HFFc6 (cell line): ENCODE measurements at places on chromosomes 1 and 21. TPM values are rescaled to one million over a fixed set of nuclear protein-coding genes. Genes with fewer than 3 reads are reported as not detected.

DNA sequence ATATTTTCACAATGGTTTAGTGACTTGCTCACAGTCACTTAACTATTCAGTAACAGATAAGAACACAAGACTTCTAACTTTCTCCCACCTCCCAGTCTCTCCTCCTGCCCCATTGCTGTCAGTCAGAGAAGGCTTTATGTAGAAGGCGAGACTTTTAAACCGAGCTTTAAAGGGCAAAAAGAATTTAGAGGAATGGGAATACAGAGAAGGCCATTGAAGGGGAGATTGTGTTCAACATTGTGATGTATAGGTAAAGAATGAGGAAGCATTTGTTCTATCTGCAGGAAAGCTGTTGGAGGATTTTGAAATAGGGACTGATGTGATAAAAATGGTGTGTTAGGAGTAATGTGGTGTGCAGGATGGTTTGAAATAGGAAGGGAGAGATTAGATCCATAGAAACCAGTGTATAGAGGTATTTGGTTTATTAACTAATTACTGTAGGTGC is 7.3 kb downstream of the POU2F1 start:
- no peak for DNase-seq

DNA sequence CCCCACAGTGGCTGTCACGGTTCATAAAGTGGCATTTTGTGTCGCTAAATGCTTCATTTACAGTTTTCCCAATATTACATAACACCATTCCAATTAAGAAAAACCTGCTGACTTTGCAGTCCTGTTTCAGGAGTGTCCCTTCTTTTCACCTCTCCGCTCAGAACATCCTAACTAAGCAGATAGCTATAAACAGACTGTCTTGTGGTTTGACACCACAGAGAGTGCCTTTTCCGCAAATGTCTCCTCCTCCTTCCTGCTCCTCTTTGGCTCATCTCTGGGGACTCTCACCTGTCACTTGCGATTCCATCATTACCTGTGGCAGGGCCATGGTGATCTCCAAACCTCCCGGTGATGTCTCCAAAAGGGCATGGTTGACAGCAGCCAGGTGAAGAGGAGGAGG is 119.0 kb downstream of the CNIH3 start:
- DNase-seq: no peak

DNA sequence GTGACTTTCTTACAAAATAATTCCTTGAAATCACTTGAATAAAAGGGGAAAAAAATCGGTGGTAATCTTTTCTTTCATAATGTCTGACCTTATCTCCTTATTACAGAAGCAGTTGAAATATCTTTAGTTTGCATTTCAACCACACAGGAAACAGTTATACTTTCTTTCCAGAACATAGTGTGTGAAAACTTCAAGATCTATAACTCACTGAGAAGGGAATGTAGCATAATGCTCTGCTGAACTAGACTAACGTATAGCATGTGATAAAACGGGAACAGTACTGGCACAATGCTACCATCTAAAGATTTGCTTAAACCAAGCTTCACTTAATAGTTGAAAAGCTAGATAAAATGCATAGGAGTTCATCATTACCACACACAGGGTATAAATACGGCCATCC is 45.0 kb downstream of the VAV3 start:
- DNase-seq: no peak

- DNase-seq: no peak
Measured at GRCh38 chr1:81364088-81364487, 436.6 kb upstream of the ADGRL2 start.

GRCh38 chr1:54221867-54222484 is 22.0 kb downstream of the MRPL37 start:
- DNase-seq: no peak

GRCh38 chr1:183598386-183598785 is 8.1 kb upstream of the NCF2 start:
- no peak for DNase-seq

GRCh38 chr1:46948629-46949416 is 7.5 kb upstream of the CYP4A11 start:
- DNase-seq: no peak

DNA sequence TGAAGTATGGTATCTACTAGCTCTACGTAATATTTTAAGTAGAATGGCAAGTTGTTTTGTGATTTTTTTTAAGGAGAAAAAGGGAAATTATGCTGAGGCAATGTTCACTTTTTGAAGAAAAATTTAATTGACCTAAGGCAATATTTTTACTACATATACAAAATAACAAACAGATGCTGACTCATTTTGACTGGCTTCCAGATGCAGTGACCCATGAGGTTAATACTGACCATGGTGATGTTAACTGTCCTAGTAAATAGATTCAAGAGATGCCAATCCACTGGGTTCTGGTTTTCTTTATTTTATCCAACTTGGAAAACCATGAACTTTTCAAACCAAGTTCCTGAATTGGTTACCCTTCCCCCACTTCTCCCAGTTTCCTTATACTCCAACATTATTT is 154.9 kb downstream of the CRB1 start:
- DNase-seq: peak; percentile 58

DNA sequence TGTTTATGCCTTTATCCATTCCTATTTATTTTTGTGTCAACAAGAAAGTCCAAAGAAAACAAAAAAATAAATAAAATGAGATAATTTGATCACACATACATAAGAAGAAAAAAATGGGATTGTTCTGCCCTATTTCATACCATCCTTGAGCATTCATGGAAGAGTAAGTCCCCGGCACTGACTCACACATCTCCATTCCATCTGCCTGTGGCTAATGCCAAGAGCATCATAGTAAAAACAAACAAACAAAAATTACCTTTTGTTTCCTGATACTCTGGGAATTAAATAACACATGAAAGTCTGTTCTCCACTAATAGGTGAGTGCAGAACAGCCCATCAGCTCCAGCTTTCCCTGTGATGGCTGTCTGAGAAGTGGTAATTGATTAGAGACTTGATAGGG is 48.1 kb upstream of the BACE2 start:
- DNase-seq: no peak

- no peak for DNase-seq
Measured at GRCh38 chr21:46344219-46344915, 20.4 kb downstream of the PCNT start.

DNA sequence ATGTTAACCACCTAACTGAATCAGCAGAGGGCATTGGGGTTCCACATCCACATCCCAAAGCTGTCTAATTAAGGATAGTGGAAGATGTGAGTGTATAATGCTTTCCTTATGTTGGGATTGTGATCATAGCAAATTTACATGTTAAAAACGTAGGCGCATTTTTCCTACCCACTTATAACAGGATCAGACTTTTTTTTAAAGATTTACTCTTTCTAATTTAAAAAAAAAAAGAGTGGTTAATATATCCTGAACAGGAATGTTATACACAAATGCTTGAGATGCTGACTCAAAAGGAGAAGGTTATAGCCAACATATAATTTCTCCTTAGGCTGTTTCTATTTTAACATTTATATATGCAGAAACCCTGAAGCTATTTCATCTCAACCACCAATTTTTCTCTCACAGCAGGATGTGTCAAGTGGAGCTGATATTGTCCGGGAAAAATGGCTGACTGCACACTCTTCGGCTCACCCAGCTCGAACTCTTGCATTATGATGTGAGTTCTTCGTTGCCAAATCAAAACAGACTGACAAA is 40.3 kb downstream of the RGS5 start:
- DNase-seq: peak; percentile 70

GRCh38 chr21:41142051-41142795 is 25.7 kb upstream of the BACE2 start:
- peak; percentile 30 for DNase-seq

DNA sequence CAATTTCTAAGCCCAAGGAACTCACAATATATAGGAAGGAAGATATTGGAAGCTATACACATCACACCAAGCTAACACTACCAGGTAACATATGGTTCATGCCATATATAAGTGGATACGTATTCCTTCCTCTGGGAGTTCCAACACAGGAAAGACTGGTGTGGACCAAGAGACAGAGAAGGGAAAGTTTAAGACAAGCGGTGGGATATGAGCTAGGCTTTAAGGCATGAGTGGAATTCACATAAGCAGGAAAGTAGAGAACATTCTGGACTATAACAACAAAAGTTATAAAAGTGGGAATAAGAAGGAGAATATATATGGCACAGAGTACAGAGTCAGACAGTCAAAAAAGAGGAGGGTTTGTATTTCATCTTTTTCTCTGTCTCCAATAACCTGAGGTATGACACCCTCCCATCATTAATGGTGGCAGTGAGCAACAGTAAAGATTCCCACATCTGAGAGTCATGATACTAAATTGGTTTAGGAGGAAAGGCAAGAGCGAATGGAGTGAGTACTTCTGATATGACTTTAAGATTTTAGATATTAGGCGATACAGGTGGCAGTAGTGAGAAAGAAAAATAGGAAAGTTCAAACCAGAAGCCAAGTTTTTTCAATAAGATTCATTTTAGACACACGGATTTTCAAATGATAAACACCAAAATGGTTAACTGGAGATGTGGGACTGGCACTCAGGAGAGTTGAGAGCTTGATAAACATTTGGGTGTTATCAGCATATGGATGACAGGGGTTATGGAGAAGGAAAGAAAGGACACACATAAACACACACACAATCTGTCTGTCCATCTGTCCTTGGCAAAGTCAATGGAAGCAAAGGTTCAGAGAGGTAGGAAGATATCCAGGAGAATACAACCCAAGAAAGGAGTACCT is 87.4 kb upstream of the TTC39A start:
- DNase-seq: peak; percentile 20

DNA sequence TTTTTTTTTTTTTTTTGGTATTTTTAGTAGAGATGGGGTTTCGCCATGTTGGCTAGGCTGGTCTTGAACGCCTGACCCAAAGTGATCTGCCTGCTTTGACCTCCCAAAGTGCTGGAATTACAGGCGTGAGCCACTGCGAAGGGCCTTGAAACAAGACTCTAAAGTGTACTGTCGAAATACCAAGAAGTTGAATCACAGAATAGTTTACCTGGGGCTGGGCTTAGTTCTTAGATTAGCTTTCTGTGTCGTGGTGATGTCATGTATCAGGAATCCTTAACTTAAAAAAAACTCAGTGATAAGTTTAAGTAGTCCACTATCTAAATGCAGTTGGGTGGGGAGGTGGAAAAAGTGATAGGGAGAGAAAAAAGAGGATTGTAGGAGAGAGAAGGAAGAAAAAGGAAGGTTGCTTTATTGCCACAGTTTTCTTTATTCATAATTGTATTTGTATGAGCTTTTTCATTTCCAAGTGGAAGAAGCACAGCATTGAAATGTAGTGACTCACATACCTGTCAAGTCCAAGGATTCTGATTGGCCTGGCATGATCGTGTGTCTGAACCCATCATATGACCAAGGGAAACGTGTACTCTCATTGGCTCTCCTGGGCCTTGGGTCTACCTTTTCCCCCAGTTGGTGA is 13.4 kb downstream of the ITSN1 start:
- DNase-seq: peak; percentile 88

GRCh38 chr1:24257373-24257772 is 61.8 kb upstream of the GRHL3 start:
- DNase-seq: no peak

DNA sequence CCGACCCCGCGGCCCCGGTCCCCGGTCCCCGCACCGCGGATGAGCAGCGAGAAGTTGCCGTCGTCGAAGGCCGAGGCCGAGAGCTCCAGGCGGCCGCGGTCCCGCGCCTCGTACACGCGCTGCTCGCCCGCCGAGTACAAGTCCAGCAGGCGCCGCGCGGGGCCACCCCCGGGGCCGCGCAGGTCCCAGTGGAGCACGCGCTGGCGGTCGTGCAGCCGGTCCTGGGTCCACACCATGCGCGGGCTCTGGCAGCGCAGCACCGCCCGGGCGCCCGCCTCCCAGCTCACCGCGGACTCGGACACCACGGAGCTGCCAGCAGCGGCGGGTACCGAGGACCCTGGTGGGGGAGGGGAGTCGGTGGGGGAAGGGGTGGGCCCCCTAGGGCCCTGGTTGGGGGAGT is 2.9 kb downstream of the MXRA8 start:
- peak; percentile 54 for DNase-seq

DNA sequence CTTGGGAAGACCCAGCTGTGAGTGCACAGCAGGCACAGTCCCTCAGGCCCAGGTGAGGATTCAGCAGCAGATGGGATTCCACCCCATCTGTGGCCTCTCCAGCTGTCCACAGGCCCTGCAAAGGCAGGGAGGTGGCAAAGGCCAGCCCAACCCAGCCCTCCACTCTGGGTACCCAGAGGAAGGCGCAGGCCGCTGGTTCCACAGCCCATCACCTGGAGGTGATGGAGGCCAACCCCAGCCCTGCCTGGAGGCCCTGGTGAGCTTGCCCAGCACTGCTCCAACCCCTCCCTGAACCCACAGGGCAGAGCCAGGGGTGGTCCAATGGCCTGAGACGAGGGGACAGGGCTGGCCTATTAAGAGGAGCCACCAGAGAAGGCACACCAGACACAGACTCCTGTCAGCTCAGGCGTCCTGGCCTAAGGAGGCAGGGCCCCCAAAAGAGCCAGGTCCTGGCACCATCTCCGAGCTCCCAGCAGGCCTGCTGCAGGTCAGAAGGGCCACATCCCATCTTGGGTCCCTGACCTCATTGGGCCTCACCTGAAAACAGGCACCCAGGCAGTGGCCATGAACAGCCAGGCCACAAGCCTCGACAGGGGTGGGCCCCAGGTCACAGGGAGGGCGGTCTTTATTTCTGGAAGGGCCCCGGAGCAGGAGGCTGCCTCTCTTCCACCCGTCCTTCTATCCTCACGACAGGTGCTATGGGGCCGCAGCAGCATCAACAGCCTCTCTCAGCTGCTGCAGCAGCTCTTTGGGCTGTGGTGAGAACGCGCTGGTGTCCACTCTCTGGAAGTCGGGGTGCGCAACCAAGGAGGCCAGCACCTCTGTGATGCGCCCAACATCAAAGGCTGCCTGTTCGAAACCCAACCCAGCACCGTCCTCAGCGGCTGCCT is 3.2 kb downstream of the JMJD4 start:
- DNase-seq: no peak

DNA sequence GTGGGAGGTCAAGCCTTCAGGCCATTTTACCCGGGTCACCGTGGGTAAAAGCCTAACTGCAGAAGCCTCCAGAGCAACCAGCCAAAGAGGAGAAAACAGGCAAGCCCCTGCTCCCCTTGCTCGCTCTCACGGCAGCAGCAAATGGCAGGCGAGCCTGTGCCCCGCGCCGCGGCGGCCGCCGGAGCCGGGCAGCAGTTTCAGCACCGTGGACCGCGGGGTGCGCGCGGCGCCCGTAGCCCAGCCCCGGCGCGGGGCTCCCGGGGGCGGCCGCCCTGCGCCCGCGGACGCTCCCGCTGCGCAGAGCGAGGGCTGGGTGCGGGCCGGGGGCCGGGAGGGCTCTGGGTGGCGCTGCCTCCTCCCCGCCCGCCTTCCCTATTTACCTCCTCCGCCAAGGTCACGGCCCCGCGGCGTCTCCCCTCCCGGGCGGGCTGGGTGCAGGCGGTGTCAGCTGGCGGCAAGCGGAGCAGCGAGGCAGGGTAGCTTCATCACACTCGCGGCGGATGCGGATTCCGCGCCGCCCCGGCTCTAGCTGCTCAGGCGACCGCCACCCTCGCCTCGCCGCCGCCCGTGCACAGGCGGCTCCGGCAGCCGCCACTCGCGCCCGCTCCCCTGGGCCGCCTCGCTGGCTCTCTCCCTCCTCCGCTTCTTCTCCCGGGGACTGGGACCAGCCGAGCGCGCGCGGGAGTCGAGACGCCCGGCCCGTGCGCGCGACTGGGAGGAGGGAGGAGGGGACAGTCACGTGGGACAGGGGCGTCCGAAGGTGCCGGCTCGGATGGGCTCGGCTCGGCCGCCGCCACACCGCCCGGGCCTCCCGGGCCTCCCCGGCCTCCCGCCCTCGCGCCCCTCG is at the start of gene RGS7:
RGS7 (minus strand) TSS at position 687 of the 847 bp plus-strand sequence.
- no peak for DNase-seq

Gene TNFAIP8L2
- not detected in 3 replicates for total RNA-seq

Gene ANGPTL3
- total RNA-seq: not detected in 3 replicates

Gene SELENON
- total RNA-seq: 48.1 to 60.6 TPM (median 50.1 TPM) in 3 replicates

Gene EIF3I
- 257 to 289 TPM (median 281 TPM) in 3 replicates for total RNA-seq

Gene SHISAL2A
- total RNA-seq: not detected in 3 replicates

Gene VANGL2
- not detected in 3 replicates for total RNA-seq

Gene PAX7
- total RNA-seq: not detected in 3 replicates

Gene OR2L3
- not detected in 3 replicates for total RNA-seq

Gene MAP3K7CL
- 5.9 to 11.3 TPM (median 9.9 TPM) in 3 replicates for total RNA-seq
